ENCODE measurements at places on chromosomes 11 and 22.
A peak's percentile ranks its signal among the peaks of the same experiment; 100 is the strongest.

GRCh38 chr11:72338741-72339140 lies 94.8 kb upstream of the PHOX2A start:
- no peak for DNase-seq

- no peak for DNase-seq
Observed at GRCh38 chr22:49773531-49773930, 54.1 kb downstream of the BRD1 start.

GRCh38 chr11:43573233-43573632 lies 107.3 kb upstream of the HSD17B12 start:
- DNase-seq: no peak

GRCh38 chr22:38601221-38601764 lies 31.3 kb upstream of the DMC1 start:
- no peak for DNase-seq

DNA sequence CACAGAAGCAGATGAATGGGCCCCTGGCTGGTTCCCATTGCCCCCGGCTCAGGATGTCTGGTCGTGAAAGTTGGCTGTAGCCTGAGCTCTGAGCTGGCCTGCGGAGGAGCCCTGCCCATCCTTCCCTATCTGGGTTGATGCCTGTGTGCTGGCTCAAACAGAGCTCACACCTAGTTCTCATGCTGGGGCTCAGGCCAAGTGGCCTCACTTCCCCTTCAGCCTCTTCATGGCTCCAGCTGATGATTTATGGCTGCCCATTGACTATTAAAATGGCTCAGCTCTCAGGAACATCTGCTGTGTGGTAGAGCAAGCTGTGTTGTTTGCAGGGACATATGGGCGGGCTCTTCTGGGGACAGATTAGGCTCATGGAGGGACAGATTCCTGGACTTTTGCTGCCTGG lies 64.7 kb downstream of the ADAMTS15 start:
- DNase-seq: no peak

DNA sequence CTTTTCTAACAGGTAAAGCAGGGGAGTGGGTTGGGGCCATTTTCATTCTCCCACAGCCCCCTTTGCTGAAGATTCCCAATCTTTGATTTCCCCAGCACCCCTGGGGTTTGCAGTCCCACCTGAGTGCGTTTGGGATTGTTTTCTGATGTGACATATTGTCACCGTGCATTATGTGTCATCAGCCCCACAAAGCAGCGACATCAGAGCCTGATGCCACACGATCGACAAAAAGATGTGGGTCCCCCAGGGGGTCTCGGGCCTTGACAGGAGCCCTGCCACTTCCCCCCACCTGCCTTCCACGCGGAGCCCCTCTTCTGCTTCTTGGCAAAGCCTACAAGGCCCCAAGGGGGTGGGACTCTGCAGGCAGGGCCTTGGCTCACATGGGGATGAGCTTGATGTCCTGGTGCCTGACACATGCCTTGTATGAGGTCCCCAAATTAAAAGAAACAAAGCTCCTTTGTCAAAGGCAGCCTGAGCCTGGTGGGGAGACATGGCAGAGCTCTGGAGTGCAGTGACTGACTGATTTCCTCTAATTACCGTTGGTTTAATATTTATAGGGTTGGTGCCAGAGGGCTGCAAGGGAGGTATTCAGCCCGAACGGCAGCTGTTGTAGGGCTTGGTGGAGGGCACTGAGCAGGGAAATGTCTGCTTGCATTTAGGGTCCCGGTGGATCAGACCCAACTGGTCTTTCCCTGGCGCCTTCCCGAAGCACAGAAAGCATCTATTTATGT lies 149.2 kb downstream of the MIAT start:
- DNase-seq: no peak

GRCh38 chr11:112778091-112778876 lies 182.9 kb upstream of the NCAM1 start:
- DNase-seq: no peak

GRCh38 chr11:69645801-69646492 lies 5.0 kb downstream of the CCND1 start:
- DNase-seq: no peak

DNA sequence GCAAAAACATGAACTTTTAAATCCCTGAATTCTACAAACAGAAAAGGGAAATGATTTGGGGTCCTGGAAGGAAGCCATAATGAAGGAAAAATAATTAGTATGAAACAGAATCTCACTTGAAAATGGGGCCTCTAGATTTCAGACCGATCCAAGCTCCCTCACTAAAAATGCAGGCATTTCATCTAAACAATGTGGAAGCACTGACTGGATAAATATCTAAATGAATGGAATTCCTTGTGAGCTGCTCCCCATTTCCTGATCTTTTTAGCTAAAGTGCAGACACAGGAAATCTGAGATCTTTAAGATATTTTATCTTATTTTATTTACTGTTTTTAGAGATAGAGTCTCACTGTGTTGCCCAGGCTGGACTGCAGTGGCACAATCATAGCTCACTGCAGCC lies 1255.8 kb downstream of the LRRC4C start:
- no peak for DNase-seq

GRCh38 chr11:46045811-46046210 lies 75.4 kb downstream of the PHF21A start:
- no peak for DNase-seq

DNA sequence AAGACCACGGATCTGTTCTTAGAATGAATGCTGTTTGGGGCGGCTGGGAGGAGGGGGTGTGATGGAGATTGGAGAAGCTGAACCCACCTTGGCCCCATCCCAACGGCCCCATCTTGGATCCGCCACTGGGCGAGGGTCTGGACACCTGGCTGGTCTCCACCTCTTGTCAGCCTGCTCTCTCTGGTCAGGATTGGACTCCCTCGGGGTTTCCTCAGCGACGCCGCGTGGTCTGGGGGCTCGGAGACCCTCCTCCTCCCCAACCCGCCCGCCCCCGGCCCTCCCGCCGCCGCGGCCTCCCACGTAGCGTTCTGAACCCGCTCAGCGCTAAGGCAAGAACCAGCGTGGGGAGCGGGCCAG lies 4.3 kb upstream of the FLI1 start:
- no peak for DNase-seq

DNA sequence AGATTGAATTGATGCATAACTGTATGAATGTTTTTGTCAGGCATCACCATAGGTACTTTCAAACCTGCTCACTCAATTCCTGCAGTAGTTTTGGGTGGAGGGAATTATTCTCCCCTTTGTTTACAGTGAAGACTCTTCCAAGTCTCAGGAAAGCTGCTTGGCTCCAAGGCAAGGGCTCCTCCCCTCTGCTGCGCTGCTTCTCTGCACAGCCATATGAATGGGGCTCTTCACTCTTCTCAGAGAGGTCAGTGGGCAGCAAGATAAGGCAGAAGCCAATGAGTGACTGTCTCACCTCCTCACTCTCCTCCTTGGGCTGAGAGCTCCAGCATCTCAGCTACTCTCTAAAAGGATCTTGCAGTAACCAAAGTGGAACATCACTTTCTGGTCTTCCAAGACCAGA lies 165.7 kb upstream of the TTC12 start:
- DNase-seq: no peak

GRCh38 chr11:130442737-130443136 lies 5.7 kb upstream of the ADAMTS15 start:
- DNase-seq: no peak

- DNase-seq: no peak
Observed at GRCh38 chr11:1852877-1853276, at the start of gene LSP1. Gene LSP1 (plus strand): TSS chr11:1853084. CDS start chr11:1853145, 61 bp downstream.

DNA sequence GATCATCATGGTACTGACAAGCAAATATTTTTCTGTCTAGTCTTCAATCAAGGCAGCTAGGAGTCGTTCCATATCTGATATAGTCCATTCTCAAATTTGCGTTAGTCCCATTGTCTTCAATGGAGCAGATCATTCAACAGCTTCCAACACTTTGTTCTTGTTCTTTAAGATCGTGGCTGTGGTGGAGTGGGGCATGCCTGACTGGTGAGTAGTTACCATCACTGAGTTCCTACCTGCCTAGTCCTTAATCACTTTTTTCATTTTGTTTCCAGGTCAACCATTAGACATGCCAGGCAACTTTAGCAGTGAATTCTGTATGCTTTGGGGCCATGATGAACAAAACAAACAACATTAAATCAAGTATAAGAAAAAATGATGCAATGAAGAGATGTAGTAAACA lies 693.1 kb upstream of the KIRREL3 start:
- DNase-seq: no peak

DNA sequence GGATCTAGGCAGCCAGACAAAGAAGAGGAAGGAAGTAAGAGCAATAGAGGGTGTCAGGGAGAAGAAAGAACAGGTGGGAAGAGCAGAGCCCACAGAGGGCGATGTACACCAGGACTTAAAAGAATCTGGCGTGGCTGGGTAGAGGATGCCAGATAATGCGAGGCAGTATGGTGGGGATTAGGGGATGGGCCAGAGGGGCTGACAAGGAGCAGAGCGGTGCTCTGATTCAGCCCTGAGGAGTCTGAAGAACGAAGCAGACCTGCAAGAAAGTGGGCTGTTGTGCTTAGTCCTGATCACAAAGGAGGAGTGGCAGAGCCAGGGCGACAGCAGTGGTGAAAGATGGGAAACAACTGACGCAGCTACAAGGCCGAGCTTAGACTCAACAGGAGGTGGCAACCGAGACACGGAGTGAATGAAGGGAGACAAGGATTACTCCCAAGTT lies 163.7 kb downstream of the LARGE1 start:
- DNase-seq: peak; percentile 22

DNA sequence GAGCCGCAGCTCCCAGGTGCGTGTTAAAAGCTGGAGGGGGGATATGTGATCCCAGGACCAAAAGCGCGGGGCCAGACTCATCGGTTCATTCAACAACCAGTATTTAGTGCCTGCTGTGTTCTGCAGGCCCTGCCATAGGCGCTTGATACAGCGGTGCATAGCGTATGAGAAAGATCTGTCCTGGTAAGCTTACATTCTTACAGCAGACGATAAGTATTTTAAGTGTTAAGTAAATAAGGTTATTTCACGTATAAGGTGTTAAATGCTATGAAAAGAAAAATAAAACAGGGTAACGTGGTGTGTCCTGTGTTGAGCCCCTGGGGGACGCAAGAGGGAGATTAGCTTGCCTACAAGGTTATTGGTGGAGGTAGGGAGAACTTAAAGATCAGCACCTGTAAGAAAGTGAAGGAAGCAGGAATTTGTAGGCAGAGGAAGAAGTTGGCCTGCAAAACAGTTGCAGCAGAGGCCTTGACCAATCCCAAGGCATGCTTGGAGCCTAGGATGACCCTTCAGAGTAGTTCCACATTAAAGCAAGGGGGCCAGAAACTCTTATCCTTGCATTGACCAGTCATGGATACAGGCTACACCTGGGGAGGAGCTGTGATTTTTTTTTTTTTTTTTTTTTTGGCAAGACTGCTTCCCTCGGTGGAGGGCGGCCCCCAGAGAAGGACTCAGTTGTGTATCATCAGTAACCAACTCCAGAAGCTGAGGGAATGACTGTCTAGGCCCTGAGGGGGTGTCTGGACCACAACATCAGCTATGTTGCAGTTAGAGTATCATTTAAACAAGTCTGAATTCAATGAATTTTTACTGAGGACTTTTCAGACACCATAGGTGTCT lies 487 bp upstream of the LIPT2 start:
- DNase-seq: no peak

DNA sequence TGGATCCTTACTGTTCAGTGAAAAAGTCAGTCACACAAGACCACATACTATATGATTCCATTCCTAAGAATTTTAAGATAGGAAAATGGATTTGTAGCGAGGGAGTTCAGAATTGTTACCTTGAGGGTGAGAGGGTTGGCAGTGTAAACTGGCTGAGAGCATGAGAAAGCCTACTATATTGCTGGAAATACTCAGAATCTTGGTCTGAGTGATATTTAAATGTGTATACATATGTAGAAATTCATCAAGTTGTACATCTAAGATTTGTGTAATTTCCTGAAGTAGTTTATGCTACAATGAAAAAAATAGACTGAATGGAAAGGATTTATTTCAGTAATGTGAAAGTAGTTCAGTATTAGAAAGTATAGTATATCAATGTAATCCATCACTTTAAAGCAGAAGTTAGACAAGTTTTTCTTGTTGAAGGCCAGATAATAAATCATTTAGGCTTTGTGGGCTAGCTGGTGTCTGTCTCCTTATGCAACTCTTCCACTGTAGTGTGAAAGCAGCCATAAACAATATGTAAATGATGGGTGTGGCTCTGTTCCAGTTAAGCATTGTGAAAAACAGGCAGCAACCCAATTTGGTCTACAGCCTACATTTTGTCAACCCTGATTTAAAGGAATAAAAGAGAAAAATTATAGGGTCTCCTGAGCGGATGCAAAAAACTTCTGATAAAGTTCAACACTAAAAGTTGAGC lies 127.2 kb upstream of the THY1 start:
- DNase-seq: no peak

GRCh38 chr11:19772480-19772879 lies 59.8 kb downstream of the NAV2 start:
- no peak for DNase-seq

DNA sequence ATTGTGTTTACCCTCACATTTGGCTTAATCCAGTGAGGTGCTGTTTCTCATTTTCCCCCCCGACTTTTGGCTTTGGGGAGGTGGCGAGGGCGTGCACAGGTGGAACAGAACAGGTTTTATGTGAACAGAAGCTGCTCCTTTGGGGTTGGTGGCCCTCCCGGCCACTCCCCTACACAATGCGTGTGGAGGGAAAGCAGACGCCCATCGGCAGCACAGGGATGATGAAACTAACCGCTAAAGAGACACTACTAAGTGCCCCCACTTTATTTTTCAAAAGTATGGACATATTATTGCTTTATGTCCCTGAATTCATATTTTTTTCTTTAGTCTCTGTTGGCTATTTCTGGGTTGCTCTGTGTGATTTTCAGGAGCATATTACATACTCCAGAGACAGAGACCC lies 160.9 kb downstream of the ENTHD1 start:
- no peak for DNase-seq

- DNase-seq: no peak
Observed at GRCh38 chr11:72544589-72544988, 110.3 kb upstream of the CLPB start.

DNA sequence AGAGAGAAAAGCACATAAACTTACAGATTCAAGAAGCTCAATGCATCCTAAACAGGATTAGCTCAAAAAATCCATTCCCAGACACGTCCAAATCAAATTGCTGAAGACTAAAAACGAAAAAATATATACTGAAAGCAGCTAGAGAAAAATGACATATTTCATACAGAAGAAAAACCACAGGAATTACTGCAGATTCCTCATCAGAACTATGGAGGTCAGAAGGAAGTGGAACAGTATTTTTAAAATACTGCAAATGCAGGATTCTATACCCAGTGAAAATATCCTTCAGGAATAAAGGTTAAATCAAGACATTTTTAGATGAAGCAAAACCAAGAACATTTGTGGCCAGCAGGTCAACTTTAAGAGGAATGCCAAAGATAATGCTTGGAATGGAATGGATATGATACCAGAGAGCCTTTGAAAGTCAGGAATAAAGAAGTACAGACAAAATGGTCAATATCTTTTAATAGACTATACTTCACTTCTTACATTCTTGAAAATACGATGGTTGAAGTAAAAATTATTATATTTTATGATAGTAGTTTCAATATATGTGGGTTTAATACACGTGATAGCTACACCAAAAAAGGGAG lies 352.9 kb downstream of the CTTN start:
- no peak for DNase-seq

GRCh38 chr11:65426839-65427690 lies 4.5 kb downstream of the NEAT1 start:
- no peak for DNase-seq

- peak; percentile 47 for DNase-seq
Observed at GRCh38 chr11:19679952-19680828, 32.4 kb upstream of the NAV2 start.

- DNase-seq: no peak
Observed at GRCh38 chr11:76592025-76592914, 78.3 kb downstream of the LRRC32 start.
